ENCODE measurements at places on chromosomes 11 and 22.

DNA sequence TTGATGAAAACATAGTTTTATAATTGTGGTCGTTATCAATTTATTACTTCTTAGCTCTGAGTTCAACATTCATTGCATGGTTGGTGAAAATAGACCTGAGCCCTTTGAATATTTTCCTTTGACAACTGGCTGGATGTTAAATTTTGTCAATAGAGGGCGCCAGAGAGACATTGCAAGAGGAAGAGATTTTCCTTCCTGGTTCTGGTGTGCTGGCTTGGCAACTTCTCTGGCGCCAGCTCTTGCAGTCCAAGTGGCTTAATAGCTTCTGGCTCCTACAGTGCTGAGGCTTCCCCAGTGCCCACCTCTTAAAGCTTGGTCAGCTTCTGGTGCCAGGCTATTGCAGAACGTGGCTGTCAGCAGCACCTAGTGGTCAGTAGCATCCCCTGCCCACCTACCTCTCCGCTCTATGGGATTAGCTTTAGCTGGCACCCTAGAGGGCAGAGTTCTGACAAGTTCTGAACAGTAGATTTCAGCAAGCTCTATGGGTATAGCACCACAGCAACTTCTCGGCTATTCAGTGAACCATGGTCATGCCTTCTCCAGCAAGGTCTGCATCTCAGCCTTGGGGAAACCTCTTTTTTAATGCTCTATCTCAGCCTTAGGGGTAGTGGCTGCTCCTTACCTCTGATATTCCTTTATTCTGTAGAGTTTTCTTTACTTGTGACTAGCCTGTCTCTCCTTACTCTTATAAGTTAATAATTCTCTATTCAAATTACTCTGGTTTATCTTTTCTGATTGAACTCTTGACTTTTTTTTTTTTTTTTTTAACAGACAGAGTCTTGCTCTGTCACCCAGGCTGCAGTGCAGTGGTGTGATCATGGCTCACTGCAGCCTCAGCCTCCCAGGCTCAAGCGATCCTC is 59.4 kb downstream of the ACER3 start:
- peak; percentile 15 for DNase-seq

DNA sequence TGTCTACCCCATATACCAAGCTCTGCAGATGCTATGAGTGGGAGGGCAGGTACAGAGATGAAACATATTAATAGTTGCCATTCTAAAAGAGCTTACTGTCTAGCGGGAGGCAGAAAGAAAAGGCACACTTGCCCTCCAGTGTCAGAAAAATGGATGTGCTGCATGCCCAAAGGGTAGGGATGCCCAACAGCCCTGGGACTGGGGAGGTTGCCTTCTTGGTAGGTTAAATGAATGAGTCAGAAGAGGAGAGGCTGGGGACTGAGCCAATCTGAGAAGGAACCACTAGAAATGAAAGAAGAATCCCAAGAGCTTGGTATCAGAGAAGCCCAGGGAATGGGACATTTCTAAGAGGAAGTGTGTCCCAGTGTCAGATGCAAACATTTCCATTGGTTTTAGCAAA is 1.2 kb downstream of the BIRC3 start:
- DNase-seq = peak; percentile 41

- DNase-seq = no peak
Observed at GRCh38 chr11:60282286-60282685, 1.8 kb downstream of the MS4A4A start.

GRCh38 chr11:35167426-35167954 is 28.5 kb downstream of the CD44 start:
- DNase-seq = no peak

GRCh38 chr11:127114035-127114434 is 113.5 kb upstream of the KIRREL3 start:
- DNase-seq = no peak

DNA sequence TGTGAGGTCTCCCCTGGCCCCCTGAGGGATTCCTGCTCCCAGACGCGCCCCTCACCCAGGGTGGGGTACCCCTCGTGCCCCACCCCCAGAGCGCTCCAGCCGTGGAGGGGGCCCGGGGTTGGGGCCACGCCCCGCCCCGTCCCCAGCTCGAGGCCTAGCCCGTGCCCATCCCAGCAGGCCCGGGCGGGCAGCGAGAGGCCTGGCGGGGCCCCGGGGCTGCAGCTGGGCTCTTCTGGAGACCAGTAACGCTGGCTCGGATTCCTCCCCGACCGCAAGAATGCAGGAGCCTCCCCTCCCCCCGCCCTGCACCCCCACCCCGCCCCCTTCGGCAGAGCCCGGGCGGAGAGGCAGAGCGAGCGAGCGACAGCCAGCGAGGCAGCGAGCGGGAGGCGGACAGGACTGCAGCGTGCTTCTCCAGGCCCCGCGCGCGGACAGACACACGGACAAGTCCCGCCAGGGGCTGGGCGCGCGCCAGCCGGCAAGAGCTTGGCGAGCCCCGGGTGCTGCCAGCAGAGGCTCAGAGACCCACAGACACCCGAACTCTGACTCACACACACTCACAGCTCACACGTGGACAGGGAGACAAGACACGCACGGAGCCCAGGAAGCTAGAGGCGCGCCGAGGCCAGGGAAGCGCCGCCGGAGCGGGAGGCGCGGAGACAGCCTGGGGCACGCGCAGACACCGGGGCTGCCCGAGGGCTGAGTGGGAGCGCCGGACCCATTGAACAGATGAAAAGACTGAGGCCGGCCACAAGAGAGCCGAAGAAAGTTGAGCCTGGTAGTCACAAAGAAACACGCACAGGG is 15.2 kb downstream of the BCL9L start:
- DNase-seq = peak; percentile 49

DNA sequence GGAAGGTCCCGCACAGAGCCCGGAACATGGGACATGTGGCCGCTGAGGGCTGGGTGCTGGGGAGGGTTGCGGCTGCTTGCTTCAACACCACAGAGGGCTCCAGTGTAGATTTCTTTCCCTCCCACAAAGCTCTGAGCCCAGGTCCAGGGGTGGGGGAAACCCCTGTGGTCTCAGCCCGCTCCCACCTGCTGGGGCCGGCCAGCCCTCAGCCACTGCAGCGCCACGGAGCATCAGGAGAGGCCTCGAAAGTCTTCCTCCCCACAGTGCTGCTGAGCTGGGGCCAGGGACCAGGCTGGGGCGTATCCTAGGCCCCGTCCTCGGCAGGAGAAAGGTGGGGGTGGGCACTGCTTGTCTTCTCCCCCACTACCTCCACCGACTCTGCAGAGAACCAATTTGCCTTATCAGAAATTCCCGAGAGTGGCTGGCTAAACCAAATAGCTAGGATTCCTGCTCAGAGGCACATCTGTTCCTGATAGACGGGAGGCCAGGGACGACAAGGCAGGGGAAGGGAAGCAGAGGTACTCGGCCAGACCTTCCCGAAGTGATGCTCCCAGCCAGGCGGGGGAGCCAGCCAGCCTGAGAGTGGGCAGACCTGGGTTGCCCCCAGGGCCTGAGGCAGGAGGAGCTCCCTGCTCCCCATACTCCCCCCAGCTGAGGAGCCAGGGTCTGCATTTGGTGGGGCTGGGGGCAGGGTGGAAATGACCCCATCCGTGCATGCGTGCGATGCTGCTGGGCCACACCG is 18.7 kb downstream of the IGF2 start:
- DNase-seq = no peak

DNA sequence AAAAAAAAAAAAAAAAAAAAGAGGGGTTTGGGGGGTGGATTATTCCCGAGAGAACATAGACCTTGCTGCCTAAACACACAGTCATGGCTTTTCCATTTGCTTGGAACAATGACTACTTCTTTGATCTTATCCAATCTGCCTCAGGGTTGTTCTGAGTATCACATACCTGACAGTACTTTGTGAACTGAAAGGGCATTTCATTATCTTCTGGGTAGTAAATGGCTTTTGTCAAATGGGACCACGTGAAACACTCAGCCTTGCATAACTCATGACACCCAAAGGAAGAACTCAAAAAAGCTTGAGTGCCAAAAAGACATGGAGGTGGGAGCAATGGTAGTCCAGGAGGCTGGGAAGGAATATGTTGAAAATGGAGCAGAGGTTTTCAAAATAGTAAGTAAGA is 123.2 kb upstream of the BID start:
- no peak for DNase-seq

All from activated T-helper 1 cell treated with Interleukin-2 at 50 U/mL for 16 hours (primary cell).